Activated CD4-positive, alpha-beta T cell treated with anti-CD3 and anti-CD28 coated beads for 4 hours (primary cell): ENCODE measurements at places on chromosomes 1 and 21.
A peak's percentile ranks its signal among the peaks of the same experiment; 100 is the strongest.

DNA sequence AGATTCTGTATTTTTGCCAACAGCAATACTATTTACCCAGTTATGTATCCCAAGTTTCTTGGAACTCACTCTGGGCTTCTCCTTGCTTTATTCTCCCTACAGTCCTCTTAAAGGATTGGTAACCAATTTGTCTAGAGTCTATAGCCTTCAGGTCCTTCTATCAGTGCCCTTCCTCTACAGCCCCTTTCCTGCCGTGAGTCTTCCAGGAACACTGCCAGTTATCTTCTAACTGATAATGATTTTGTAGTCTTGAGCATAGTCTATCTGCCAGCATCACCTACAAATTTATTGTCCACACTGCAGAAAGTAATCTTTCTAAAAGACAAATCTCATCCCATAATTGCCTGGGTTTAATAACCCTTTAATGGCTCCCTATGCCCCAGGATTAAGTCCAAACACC lies 8.2 kb downstream of the LRRC8B start:
- no peak for DNase-seq

DNA sequence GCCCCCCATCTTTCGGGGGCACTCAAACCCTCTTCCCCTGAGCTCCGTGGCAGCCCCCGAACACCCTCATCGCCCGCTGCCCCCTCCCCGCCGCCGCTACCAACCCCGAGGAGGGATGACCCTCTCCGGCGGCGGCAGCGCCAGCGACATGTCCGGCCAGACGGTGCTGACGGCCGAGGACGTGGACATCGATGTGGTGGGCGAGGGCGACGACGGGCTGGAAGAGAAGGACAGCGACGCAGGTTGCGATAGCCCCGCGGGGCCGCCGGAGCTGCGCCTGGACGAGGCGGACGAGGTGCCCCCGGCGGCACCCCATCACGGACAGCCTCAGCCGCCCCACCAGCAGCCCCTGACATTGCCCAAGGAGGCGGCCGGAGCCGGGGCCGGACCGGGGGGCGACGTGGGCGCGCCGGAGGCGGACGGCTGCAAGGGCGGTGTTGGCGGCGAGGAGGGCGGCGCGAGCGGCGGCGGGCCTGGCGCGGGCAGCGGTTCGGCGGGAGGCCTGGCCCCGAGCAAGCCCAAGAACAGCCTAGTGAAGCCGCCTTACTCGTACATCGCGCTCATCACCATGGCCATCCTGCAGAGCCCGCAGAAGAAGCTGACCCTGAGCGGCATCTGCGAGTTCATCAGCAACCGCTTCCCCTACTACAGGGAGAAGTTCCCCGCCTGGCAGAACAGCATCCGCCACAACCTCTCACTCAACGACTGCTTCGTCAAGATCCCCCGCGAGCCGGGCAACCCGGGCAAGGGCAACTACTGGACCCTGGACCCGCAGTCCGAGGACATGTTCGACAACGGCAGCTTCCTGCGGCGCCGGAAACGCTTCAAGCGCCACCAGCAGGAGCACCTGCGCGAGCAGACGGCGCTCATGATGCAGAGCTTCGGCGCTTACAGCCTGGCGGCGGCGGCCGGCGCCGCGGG lies 837 bp downstream of the FOXD3 start:
- DNase-seq = peak; percentile 27

DNA sequence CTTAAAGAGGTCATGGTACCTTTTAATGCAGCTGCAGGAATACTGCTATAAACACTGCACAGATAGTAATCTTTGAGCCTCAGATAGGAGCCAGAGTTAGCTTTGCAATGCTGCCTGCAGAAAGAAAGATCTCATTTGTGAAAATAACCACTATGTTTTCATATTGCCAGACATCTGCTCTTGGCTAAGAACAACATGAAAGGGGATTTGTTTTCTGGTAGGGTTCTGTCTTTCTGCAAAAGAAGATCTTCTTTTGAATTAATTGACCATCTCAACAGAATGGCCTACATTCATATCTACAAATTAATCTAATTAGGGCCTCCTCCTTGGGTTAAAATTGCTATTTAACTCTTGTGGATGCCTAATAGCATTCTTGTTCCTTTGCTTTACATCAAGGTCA lies 177.6 kb upstream of the DPYD start:
- DNase-seq = no peak

DNA sequence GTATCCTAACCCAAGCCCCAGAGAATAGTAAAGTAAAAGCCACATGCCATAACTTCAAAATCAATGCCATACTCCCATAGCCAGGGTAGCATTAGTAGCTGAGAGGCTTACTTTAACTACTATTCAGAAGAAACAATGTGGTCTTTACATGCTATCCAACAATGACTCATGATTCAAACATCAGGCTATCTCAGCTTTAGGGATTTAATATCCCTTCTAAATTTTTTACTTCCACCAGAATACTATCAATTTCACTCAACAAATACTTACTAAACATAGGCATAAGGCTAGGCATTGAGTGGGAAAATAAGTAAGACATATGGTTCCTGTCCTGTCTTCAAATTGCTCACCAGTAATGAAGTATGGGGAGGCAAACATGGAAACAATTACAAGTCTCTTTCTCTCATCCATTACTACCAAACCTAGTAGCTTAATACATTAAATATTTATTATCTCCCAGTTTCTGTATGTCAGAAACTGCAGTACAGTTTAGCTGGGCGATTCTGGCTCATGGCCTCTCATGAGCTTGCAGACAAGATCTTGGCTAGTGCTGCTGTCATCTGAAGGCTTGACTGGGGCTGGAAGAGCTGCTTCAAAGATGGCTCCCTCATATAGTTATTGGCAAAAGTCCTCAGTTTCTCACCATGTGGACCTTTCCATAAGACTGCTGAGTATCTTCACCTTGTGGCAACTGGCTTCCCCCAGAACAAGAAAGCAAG lies 30.7 kb downstream of the EVI5 start:
- no peak for DNase-seq

GRCh38 chr21:41597227-41597626 lies 89.3 kb upstream of the TMPRSS2 start:
- no peak for DNase-seq

GRCh38 chr1:165560883-165561656 lies 17.3 kb downstream of the LRRC52 start:
- no peak for DNase-seq

DNA sequence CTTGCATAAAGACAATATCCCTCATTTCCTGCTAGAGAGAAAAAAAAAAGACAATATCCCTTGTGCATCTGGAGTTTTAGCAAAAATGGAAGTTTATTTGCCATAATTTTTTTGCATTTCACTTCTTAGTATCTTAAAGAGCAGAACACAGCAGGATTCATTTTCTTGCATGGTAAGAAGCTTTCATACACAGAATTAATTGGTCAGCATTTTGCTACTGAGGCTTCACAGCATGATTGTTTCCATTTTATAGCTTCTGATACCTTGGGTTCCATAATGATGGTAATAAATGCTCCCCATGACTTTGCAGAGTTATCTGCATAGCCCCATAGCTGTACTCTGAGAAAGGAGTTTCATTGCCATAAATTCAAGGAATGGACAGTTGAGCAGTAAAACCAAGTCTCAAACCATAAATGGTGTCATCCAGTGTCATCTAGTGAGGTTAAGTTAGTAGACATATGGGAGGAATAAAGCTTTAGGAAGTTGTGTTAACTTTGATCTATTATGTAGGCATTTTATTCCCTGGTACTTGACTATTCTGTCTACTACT lies 88.8 kb upstream of the PLD5 start:
- DNase-seq = no peak

- DNase-seq = no peak
These were observed 124.2 kb downstream of the ADSS2 start for GRCh38 chr1:244327533-244327932.

DNA sequence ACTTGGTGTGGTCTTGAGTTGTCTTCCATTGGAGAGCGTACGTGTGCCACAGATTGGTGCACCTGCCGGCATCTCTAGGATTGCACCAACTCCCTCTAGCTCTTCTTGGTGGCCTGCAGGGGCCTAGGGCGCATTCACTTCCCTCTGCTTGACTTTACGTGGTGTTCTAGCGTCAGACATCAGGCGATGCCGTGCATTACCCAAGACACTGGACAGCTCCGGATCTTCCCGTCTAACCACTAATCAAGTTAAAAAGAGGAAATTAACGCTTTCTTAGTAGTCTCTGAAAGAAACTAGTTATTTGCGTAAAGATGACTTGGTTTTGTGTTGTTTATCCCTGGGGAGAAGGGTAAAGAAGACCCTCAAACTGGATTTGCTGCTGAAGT lies 510 bp upstream of the IL10RB start:
- no peak for DNase-seq
